GM12865 (cell line): ENCODE measurements at places on chromosomes 11 and 22.

- DNase-seq = no peak
These were observed 63.0 kb upstream of the THY1 start for GRCh38 chr11:119486016-119486415.

DNA sequence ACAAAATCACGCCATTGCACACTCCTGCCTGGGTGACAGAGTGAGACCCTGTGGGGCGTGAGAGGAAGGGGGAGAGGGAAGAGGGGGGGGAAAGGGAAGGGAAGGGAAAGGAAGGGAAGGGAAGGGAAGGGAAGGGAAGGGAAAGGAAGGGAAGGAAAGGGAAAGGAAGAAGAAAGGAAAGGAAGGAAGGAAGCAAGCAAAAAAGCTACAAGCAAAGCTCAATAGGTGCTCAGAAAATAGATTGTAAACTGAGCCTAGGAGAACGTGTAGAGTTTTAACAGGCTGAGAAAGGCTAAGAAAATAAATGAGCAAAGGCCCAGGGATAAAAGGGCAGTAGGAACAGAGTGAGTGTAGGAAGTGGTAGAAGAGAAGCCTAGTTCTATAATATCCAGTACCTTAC, 30.8 kb upstream of the GDPD4 start:
- no peak for DNase-seq

- no peak for DNase-seq
These were observed 146.2 kb downstream of the RBFOX2 start for GRCh38 chr22:35882211-35883030.

DNA sequence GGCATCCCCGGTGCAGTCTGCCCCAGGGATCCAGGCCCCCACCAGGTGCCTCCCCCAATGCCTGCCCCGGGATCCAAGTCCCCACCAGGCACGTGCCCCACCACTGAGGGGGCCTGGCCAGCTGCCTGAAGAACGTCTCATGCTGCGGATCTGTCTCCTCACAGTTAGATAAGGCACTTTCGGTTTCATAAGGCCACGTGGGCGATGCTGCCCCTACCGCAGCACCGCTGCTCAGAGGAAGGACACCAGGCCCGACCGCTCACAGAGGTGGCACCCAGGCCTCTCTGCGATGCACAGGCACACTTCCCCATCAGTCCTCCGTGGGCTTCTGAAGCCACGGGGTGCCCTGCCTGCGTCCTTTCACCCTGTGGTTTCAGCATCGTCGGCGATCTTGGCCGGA, 68.1 kb upstream of the BID start:
- no peak for DNase-seq

DNA sequence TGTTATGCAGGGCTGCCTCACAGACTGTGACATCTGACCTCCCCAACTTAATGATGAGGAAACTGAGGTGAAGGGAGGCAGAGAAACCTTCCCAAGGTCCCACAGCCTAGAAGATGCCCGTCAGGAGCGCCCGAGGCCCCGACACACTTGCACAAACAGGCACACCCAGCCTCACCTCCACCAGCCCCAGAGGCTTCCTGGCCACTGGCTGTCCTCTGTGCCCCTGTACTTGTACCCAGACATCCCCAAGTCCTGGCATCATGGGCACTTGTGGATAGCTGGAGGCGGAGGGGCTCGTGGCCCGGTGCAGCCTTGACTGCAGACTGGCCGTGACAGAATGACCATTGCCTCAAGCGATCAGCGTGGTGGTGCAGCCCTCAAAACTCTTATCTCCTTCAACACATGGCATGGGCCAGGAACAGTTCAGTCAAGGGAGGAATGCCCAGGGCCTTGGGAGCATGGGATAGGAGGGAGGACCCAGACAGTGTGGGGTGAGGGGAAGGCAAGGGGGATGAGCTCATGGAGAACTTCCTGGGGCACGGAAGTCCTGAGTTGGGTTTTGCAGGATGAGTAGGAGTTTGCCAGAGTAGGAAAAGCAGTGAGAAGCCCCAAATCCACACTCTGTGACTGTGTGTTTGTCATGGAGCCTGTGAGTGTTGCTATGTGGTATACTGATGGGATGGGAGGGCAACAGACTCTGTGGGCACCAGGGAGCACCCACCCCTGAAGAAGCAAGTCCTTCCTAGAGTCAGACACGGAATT, 25.8 kb upstream of the PPARA start:
- no peak for DNase-seq

- no peak for DNase-seq
These were observed 944 bp downstream of the C11orf86 start for GRCh38 chr11:66976028-66976467.

DNA sequence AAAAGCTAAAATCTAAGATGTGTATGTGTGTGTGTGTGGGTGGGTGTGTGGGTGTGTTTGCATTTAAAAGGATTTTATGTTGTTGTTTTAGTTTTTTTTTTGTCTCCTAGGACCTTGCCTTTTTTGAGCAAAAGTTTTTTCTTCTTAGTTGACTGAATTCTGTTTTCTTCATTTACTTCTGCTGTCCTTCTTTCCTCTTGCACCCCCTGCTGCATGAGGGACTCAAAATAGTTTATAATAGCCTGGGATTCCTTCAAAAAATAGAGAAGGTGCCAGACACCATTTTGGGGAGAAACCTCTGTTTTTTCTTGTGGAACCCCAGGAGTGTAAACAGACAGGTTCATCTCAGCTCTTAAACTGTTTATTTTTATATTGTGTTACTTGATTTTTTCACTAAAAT, 817.7 kb downstream of the TBC1D22A start:
- no peak for DNase-seq

DNA sequence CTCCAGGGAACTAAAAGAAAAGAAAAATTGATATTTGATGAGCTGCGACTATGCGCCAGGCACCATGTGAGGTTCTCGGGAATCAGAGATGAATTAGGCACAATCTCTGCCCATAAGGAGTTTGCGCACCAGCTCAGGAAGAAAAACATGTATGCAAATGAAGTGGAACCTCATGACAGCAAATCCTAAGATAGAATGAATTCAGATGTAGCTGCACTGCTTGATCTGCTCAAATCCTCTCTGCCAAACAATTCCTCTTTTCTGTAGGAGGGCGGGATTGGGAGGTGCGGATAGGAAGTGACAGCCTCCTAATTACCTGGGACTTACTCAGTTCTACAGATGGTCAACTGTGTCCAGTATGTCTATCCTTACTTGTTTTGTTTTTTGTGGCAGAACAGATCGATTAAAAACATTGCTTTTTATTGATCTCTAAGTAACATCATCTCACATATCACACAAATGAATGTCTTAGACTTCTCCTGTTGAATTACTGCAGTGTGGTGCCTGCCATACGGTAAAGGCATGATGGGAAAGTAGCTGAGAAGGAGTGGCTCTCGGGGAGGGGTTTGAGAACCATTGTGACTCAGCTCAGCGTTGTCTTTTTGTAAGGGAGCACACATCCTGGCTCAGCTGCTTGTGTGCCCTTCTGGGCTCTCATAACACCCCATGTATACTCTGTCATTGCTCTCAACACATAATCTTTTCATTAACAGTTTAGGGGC, 13.9 kb downstream of the CRTAM start:
- peak; percentile 26 for DNase-seq

DNA sequence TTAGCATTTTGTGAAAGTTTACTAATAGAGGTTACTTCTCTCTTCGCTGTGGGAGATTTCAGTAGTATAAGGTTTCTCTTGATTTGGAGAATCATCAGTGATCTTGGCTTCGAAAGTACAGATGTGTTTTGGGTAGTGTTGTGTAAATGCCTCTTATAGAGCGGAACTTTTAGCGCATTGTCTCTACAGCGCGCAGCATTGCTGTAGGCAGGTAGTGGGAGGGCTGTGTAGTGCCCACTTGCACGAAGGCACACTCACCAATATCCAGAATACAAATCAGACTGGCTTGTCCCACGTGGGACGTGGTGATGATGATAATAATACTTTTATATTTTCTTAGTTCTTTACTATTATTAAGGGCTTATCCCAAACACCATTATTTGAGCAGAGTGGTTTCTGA, 51.4 kb downstream of the FAM83F start:
- no peak for DNase-seq

GRCh38 chr22:17767233-17768065, 6.8 kb downstream of the BID start:
- peak; percentile 88 for DNase-seq

DNA sequence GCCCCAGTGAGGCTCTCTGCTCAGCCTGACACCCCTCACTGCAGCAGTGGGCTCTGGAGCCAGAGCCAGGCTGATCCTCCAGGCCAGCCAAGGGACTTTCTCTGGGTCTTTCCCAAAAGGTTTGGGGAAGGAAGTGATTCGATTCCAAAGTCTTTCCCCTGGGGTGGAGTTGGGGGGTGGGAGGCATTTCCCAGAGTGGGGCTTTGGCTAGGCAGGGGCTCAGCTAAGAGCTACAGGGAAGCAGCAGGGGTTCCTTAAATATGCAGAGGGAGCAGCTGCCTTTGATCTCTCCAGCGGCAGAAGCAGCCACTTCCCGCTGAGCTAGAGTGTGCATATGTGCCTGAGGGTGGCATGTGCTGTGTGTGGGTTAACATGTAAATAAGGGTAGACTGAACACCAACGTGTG, 192.9 kb downstream of the INSC start:
- DNase-seq = no peak

DNA sequence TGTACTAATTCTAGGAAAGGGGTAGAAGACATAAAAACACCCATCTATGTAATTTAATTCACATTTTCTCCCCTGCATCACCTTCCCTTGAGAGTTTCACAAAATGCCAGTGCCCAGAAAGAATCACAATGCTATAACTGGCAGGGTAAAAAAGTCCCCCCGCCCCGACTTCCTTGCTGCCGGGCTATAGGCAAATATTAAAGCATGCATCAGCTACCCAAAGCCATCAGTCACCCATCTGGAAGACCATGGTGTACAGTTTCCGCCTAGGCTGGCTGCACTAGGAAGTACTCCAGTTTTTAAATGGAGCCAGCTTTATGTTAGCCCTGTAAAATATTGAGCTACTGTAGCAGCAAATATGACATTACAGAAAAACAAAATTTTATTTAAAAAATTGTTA, 67.8 kb downstream of the ST14 start:
- DNase-seq = no peak

GRCh38 chr11:34242037-34242625, 115.7 kb downstream of the ABTB2 start:
- DNase-seq = peak; percentile 49

- DNase-seq = peak; percentile 58
These were observed 43.7 kb downstream of the MICAL3 start for GRCh38 chr22:17980638-17981051.

DNA sequence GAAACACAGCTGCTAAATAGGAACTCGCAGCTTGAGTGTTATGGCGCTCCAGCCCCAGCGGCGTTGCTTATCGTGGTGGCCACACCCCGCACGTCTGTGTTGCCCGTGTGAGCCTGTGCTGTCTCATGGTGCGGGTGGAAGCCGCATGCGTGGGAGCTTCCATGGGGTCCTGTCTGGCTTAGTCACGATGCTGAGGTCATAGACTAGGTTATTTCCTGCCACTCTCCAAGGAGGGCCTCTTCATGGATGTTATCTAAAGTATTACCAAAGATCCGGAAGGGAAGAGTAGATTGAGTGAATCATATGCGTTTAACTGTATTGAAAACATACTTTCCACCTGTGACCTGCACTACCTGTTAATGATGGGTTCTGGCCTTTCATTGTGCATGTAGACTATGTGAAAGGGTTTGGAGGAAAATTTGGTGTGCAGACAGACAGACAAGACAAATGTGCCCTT, 21.7 kb downstream of the CTTN start:
- DNase-seq = no peak

DNA sequence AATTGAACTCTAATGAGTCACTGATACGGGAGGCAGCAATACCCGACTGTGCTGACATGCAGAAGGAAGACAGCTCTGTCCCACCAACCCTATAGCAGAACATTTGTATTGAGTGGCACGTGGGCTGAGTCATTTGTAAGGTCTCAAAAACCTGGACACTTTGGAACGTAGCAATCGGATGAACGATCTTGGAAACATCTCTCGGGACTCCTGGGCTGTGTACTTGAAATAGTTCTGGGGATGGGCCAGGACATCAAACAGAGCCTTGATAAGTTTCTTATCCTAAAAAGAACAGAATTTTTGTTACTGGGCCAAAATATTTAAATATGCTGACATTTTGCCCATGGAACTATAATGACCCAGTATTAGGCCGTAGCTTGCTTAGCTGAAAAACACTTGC, 17.1 kb upstream of the NRIP3 start:
- DNase-seq = no peak
